Stimulated activated CD4-positive, alpha-beta T cell treated with anti-CD3 and anti-CD28 coated beads, Interleukin-1b, Interleukin-23, amount 100 ng/mL, for 1 hour (primary cell): ENCODE measurements at places on chromosomes 5 and 9.

- no peak for DNase-seq
Measured at GRCh38 chr5:174151599-174152181, 106.2 kb downstream of the NSG2 start.

GRCh38 chr5:165029099-165029870, 1523.9 kb downstream of the MAT2B start:
- no peak for DNase-seq

DNA sequence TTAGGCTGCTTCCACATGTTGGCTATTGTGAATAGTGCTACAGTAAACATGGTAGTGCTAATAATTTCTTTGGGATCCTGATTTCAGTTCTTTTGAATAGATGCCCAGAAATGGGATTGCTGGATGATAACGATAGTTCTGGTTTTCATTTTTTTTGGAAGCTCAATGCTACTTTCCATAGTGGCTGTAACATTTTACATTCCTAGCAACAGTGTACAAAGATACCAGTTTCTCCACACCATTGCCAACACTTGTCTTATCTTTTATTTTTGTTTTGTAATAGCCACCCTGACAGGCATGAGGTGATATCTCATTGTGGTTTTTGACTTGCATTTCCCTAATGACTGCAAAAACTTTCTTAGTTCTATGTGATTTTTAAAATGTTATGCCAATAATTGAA, 68.8 kb upstream of the LRRC70 start:
- no peak for DNase-seq

DNA sequence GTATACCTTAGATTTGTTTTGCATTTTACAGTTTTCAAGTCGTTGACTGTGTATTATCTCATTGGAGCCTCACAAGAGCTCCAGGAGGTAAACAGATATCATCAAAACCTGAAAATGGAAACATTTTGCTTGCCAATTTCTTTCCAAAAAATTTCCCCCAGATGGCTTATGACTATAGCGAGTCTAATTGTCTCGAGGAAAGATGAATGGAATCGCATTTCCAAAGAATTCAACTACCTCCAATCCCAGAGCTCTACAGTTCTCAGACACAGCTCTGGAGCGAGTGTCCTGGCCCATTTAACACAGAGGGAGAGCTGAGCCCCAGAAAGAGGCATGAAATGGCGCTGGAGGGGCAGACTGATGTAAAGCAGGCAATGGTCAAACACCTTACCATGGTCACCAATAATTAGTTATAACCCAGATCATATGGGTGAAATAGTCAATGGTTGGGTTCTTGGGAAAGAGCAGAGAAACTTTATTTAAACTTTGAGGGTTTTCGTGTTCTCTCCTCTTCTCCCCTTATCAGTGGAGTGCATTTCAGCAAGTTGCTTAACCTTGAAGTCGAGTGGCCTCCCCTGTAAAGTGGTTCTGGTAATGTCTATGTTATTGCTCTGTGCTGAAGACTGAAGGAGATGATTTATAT, 168.2 kb downstream of the ZDHHC21 start:
- DNase-seq = no peak

- DNase-seq = no peak
Measured at GRCh38 chr9:5445886-5446285, 4.5 kb upstream of the CD274 start.

- DNase-seq = no peak
Measured at GRCh38 chr9:82134010-82134409, 145.4 kb downstream of the SPATA31D1 start.

GRCh38 chr9:98805506-98806272, 1.8 kb upstream of the GALNT12 start:
- no peak for DNase-seq

DNA sequence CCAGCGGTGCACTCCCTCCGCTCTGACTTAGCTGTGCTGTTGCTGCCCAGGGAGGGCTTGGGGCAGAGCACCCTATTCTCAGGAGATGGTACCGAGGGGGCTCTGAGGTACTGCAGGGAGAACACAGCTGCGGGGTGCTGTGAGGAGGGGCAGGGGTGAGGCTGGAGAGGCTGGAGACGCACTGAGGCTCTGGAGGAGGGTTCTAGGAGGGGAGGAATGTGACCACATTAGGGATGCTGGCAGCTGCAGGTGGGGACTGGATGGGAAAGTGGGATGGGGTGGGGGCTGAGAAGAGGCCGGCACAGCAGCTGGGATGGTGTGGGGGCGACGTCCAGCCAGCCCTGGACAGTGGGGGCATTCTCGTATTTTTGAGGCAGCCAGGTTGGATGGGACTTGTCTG, 20.9 kb downstream of the NCS1 start:
- DNase-seq = no peak

GRCh38 chr9:4168526-4168925, 131.3 kb downstream of the GLIS3 start:
- no peak for DNase-seq

GRCh38 chr5:166509085-166509484, 1782.4 kb upstream of the WWC1 start:
- no peak for DNase-seq

- DNase-seq = no peak
Measured at GRCh38 chr5:153551537-153552079, 61.1 kb downstream of the GRIA1 start.

GRCh38 chr5:115209279-115209678, 39.6 kb upstream of the TRIM36 start:
- no peak for DNase-seq
